Liver (tissue), 10 donors: ENCODE measurements at places on chromosomes 3 and 15.

- DNase-seq = no peak
These were observed 59.1 kb upstream of the UMPS start for GRCh38 chr3:124671106-124671505.

DNA sequence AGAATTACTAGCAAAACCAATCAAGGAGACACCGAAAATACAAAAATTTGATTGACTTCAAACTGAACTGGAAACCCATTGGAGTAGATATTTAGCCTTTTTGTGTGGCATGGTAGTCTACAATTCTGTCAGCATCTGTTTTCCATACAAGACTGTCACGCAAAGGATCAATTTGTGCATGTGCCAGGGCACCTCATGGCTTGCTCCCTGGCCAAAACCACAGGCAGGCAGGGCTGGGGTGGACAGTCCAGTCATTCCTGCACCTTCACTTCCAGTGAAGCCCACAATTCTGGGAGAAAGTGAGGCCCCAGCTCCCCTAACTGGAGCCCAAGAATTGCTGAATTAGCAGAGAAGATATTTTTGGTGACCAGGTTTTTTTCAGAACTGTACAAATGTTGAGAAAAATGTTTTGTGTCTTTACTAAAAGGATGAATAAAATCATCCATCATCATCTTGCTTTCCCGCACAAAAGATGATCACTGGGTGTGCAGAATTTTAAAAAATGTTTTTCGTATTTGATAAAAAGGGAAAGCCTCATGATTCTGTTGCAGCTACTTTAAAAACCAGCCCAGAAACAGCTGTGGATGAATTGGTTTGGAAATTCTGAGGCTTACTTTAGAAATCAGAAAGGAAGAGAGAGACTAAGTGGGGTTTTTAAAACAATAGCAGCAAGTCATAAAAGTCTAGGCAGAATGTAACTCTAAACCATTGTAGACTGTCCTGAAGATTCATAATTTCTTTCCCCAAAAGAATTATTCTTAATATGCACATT lies 86.4 kb downstream of the PCCB start:
- DNase-seq = no peak

DNA sequence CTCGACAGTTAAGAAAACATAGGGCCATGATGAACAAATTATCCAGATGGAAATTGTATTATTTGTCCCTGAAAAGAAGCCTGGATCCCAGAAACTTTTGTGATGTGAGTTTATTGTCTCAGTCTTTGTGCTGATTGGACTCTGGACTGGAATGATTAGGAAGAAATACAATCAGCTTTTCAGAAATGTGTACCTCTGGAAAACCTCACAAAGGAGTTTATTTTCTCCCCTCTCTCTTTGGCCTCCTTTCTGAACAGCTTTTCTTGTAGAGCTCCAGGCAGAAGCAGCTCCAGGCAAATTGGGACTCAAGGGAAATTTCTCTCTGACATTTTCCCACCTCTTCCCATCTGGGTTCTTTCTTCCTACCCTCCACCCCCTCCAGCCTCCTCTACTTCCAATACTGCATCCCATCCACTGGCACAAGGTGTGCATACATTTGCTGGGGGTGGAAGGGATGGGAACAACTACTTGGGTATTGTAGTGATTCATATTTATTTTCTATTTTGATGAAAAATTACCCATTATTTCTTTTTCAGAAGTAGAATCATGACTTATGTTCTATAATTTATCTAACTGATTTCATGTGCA lies 119.7 kb downstream of the CD47 start:
- DNase-seq = no peak

- DNase-seq = no peak
These were observed 77.0 kb downstream of the PLCL2 start for GRCh38 chr3:16961621-16962205.

GRCh38 chr15:39177561-39177960 lies 403.3 kb upstream of the THBS1 start:
- no peak for DNase-seq

DNA sequence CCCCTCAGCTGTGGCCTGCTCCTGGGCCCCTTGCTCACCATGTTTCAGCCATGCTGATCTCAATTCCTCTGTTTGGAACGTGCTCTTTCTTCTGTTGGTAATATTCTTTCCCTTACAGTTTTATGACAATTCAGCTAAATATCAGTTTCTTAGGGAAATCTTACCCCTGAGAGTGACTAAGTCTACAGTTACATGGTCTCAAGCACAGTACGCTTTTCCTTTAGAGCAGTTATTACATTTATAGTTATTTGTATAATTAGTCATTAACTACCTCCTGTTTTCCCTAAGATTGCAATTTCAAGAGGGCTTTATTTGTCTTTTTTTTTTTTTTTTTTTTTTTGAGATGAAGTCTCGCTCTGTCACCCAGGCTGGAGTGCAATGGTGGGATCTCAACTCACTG lies 23.5 kb downstream of the C3orf62 start:
- no peak for DNase-seq

DNA sequence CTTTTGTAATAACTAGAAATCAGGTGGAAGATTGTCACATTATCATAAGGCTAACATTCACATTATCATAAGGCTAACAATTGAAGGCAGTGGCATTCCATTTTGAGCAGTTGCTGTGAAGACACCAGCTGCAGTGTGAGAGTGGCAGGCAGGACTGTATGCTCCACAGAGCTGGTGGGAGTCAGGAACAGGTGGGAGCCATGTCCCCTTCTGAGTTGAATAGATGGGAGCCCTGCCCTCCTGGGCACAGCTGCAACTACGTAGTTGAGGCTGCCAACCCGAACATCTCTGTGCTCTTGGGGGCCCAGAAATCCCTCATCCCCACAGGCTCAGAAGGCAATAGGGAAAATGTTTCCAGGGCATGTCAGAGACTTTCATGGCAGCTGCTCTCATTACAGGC lies 1627.6 kb downstream of the SI start:
- DNase-seq = no peak

DNA sequence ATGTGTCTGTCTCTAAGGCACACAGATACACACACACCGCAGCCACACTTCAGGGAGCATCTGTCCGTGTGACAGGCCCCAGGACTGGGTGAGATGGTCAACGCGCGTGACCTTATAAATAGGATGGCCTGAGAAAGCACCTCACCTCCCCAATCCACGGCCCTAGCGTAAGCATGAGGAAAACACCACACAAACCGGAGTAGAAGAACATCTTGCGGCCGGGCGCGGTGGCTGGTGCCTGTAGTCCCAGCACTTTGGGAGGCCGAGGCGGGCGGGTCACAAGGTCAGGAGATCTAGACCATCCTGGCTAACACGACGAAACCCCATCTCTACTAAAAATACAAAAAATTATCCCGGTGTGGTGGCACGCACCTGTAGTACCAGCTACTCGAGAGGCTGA lies 1.6 kb downstream of the NIPA1 start:
- no peak for DNase-seq

DNA sequence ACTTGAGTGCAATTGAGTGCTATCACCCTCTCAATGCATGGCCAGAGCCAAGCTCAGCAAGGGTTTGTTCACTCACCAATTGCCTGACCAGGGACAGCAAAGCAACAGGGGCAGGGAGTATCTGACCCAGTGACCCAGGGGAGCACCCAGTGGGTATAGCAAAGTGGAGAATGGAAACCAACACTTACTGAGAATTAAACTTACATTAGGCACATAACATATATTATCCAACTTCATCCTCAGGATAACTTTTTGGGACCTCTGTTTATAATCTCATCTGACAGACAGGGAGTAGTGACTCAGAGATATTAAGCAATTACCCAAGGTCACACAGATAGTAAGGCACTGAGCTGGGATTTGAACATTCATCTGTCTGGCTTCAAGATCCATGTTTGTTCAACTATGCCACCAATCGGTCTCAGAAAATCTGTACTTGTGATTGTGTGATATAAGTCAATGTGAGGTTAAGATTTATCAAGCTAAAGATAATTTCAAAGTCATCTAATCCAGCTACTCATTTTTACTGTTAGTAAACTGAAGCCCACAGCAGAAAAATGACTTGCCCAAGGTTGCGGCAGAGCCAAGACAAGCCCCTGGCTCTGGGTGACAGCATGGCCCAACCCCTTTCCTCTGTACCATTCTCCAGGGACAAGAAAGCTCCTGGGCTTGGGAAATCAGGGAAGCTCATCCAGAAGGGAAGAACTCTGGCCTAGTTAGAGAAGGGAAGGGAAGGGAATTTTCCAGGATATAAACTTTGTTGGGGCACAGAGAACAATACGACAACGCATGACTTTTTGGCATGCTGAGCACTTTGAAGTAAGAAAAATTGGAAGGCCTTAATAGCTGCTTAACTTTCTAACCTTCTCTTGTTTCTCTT lies 138.0 kb upstream of the SMAD3 start:
- DNase-seq = no peak

DNA sequence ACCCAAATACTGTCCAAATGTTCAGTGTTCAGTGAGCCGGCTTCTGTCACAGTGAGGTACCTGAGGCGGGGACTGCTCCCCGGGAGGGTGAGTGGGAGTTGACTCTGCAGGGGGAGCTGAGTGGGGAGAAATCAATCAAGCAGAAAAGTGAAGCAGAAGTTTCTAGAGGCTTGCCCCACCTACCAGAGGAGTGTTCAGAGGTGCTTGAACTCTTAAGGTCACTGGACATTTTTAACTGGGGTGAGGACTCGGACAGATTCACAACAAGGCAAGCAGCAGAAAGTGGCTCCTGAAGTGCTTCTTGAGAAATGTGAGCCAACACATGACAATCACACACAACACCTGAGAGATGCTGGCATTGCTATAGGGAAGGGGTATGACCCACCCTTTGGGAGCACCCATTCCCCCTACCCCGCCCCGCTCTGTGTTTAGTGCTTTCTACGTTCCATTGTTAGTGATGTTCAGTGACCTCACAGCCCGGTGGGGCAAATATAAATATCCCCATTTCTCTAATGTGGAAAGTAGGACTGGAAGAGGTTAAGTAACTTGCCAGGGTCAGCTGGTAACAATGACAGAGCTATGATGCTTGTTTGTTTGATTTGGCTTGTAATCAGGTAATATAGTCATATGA lies 48.6 kb upstream of the AKAP13 start:
- no peak for DNase-seq

- DNase-seq = no peak
These were observed 41.3 kb upstream of the ROBO1 start for GRCh38 chr3:79809106-79809505.

DNA sequence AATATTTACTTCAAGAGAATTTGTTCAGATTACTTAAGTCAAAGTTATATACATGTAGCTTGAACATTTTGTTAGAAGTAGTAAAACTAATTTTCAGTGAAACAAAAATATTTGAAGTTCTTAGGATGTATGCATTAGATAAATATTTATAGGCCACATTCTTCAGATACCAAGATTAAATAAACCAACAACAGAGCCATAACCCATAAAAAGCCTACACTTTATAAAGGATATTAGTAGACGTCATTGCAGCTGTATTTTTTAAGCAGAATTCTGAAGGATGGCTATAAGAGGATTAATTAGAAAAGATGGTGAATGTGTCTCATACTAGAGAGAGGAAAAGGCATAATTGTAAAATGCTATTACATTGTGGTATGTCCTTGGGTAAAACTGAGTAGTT lies 449.7 kb upstream of the ALCAM start:
- no peak for DNase-seq

DNA sequence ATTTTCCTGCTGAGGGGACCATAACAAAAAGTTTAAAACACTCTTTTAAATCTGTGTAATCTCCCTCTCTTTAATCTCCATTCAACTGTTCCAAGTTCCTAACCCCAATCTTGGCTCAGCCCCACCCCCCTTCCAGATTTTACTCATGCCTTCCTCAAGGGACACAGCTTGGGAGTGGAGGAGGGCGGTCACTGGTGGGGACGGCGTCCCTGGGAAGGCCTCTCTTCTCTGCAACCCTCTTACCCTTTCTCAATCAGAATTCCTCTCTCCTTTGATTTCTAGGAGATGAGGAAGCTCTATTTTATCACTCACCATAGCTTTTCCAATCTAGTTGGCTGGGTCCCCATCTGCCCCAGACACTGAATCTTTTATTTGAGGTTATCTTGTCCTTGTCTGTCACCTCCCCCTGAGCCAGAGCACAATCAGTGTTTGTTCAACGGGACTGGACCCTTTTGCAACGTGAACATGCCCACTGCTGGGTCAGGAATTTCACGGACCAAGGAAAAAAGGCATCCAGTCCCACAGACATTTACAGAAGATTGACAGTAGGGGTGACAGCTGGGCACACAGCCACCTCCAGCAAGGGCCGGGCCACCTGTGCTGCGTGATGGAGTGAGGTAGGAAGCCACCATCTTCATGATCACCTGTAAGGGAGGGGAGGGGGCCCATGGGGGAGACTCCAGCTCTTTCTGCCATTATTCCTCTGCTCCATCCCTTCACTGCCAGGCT lies 84.0 kb upstream of the HERC1 start:
- no peak for DNase-seq
